Hair follicle dermal papilla cell (primary cell): ENCODE measurements at places on chromosomes 1 and 21. TPM values are rescaled to one million over a fixed set of nuclear protein-coding genes. Genes with fewer than 3 reads are reported as not detected.

Gene TCP10L
- total RNA-seq = under 0.01 TPM in 1 of 2 replicates, not detected in the other

Gene TNFSF18
- 1.2 and 2.4 TPM in 2 replicates for total RNA-seq

Gene AMY1B
- not detected in 2 replicates for total RNA-seq

Gene TMEM52
- total RNA-seq = 0.61 and 0.65 TPM in 2 replicates

Gene RCC1
- total RNA-seq = 30.8 and 31.8 TPM in 2 replicates

Gene FAM76A
- 25.6 and 28.7 TPM in 2 replicates for total RNA-seq

Gene FABP3
- total RNA-seq = 146 and 154 TPM in 2 replicates

Gene LENEP
- not detected in 2 replicates for total RNA-seq

Gene RBBP5
- total RNA-seq = 19.6 and 19.8 TPM in 2 replicates

Gene ENSA
- 62.3 and 63.0 TPM in 2 replicates for total RNA-seq

Gene KCNJ10
- not detected in 2 replicates for total RNA-seq

Gene S100A7A
- not detected in 2 replicates for total RNA-seq

Gene TLCD4
- total RNA-seq = 0.61 and 0.81 TPM in 2 replicates

Gene LRRN2
- total RNA-seq = not detected in 2 replicates

Gene SH3D21
- total RNA-seq = 5.7 and 7.2 TPM in 2 replicates

Gene HNRNPCL1
- not detected in 2 replicates for total RNA-seq

Gene MINDY1
- 20.4 and 21.1 TPM in 2 replicates for total RNA-seq

Gene HSD3B2
- total RNA-seq = not detected in 2 replicates

Gene DAB1
- total RNA-seq = under 0.01 and 0.49 TPM in 2 replicates

Gene TNFRSF18
- total RNA-seq = 0.16 TPM in 1 of 2 replicates, not detected in the other

Gene LCE1E
- total RNA-seq = not detected in 2 replicates

Gene ATAD3C
- total RNA-seq = under 0.01 TPM in 2 replicates

Gene ASB17
- total RNA-seq = not detected in 2 replicates

Gene IL20
- total RNA-seq = not detected in 2 replicates

Gene GPR25
- not detected in 2 replicates for total RNA-seq

Gene TRNP1
- total RNA-seq = 45.1 and 71.4 TPM in 2 replicates

Gene C21orf58
- 1.9 and 2.6 TPM in 2 replicates for total RNA-seq

Gene SPTA1
- total RNA-seq = not detected in 2 replicates

Gene TRIM63
- not detected in 2 replicates for total RNA-seq

Gene SPATA46
- not detected in 2 replicates for total RNA-seq

Gene SLC44A5
- total RNA-seq = 0.12 and 0.49 TPM in 2 replicates

Gene RSPH1
- not detected in 2 replicates for total RNA-seq

Gene CD1D
- total RNA-seq = not detected in 2 replicates
